Nephron progenitor cell (in vitro differentiated cells): ENCODE measurements at places on chromosomes 4 and X.

- no peaks in the 10 kb centered on the region for H3K4me1 ChIP-seq
- no peak for DNase-seq
- no peaks in the 10 kb centered on the region for H3K36me3 ChIP-seq
Measured at GRCh38 chr4:118012142-118012541, 22.1 kb upstream of the NDST3 start.

DNA sequence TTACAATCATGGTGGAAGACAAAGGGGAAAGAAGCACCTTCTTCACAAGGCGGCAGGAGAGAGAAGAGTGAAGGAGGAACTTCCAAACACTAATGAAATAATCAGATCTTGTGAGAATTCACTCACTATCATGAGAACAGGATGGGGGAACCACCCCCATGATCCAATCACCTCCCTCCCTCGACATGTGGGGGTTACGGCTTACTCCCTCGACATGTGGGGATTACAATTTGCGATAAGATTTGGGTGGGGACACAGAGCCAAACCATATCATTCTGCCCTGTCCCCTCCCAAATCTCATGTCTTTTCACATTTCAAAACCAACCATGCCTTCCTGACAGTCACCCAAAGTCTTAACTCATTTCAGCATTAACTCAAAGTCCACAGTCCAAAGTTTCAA, 88.7 kb upstream of the PGRMC2 start:
- H3K4me3 ChIP-seq: no peak overlapping the region
- no peak for DNase-seq
- no peak overlapping the region for H3K27ac ChIP-seq
- no peaks in the 10 kb centered on the region for H3K27me3 ChIP-seq
- H3K4me1 ChIP-seq: peaks cover 25% of the 10 kb centered on the region

- DNase-seq: peak; percentile 57
- peaks cover 2% of the 10 kb centered on the region for H3K27me3 ChIP-seq
- H3K27ac ChIP-seq: no peak overlapping the region
- H3K4me1 ChIP-seq: peaks cover 22% of the 10 kb centered on the region
Measured at GRCh38 chrX:123833387-123833786, 26.5 kb upstream of the XIAP start.

DNA sequence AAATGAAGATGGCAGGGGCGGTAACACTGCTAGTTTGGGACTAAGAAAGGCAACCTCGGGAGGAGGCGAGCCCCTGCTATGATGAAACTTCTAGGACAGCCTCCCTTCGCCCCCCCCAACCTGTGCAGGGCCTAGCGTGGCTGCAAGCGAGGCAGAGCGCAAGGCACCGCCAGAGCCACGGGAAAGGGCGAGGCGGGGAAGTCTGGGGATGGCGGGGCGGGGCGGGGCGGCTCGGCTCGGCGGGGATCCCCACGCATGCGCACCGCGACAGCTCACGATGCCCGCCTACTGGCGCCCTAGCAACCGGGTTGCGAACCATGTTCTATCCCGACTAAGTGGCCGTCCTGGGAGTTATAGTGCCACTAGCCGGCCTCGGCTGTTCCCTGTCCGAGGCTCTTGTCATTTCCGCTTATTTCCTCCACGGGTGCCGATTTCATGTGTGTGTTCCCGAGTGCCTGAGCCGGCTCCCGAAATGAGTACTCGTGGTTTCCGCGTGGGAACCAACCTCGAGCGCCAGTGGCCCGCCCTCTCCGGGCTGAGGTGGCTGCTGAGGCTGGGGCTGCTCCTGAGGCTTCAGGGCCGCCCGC, 28.7 kb upstream of the RBMX start:
- no peaks in the 10 kb centered on the region for H3K36me3 ChIP-seq
- H3K27me3 ChIP-seq: no peaks in the 10 kb centered on the region
- H3K27ac ChIP-seq: peak overlapping the region; percentile 95
- peak overlapping the region; percentile 93 for H3K4me3 ChIP-seq
- peaks cover 29% of the 10 kb centered on the region for H3K4me1 ChIP-seq

DNA sequence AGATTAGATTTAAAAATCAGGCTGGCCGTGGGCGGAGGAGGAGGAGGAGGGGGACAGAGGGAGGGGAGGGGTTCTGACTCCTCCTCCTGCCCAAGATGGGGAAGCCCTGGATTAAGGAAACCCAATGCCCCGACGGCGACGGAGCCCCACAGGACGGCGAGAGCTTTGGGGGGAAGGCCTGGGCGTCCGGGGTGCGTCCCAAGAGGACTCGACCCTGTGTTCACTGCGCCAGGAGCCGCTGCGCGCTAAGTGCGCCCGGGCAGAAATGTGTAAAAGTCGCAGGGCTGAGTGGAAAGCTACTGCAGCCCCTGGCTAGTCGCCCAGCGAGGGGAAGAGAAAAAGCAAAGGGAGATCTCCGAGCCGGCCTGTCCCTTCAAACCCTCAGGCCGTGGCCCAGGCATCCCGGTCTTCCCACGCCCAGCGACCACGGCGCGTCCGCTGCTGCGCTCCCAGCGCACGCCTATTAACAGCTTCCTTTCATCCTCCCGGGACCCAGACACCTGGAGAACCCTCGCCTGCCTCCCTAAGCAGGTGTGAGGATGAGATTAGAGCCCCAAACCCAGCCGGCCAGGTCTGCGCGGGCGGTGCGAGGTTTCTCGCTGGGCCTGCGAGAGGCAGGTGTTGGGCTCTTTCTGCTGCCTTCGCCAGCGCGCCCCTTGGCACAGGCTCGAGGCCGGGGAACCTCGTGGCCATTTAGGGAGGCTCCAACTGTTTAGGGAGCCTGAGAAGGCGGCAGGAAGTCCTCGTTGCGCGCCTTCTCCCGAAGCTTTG, 1.4 kb upstream of the RPS6KA3 start:
- no peaks in the 10 kb centered on the region for H3K36me3 ChIP-seq
- H3K27me3 ChIP-seq: peaks cover 10% of the 10 kb centered on the region
- DNase-seq: peak; percentile 37
- H3K27ac ChIP-seq: no peak overlapping the region
- peaks cover 14% of the 10 kb centered on the region for H3K4me1 ChIP-seq

DNA sequence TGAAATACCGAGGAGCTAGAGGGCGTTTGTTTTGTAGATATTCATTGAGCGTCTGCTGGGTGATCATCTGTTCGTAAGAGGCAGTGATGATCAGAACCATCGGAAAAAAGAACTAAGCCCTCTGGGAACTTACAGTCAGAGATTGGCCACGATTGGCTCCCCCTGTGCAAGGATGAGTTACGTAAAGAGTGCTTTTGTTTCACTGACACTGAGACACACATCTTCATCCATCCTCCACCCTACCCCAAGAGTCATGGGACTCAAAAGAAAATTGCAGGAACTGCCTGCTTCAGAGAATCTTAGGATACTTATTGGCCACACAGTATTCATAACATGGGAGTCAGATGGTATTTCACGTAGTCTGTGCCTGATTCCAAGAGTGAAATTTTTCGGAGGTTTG, 62.1 kb downstream of the GEMIN8 start:
- H3K4me3 ChIP-seq: no peak overlapping the region
- H3K36me3 ChIP-seq: no peaks in the 10 kb centered on the region
- no peak for DNase-seq
- H3K27me3 ChIP-seq: peaks cover 2% of the 10 kb centered on the region
- no peaks in the 10 kb centered on the region for H3K4me1 ChIP-seq

DNA sequence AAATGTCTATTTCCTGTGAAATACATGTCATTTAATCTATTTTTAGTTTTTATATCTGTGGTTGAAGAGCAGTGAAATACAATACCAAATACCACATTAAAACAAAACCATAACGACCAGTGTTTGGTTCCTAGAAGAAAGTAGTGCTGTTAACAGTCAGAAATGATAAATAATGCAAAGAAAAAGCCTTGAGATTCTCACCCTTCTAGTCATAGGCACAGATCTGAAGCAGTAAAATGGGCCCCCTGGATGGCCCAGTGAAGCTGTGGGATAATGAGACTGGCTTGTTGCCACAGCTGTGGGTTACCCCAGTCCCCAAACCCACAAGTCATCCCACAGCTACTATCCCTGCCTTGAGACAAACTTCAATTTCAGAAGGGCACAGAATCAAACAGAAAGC, 137.3 kb upstream of the RPL34 start:
- no peaks in the 10 kb centered on the region for H3K36me3 ChIP-seq
- H3K27ac ChIP-seq: no peak overlapping the region
- no peak for DNase-seq
- H3K4me1 ChIP-seq: peaks cover 22% of the 10 kb centered on the region
- peaks cover 9% of the 10 kb centered on the region for H3K27me3 ChIP-seq

GRCh38 chr4:73053076-73053475, 16.4 kb downstream of the COX18 start:
- peaks cover 4% of the 10 kb centered on the region for H3K27me3 ChIP-seq
- H3K27ac ChIP-seq: no peak overlapping the region
- no peaks in the 10 kb centered on the region for H3K4me1 ChIP-seq
- peaks cover 23% of the 10 kb centered on the region for H3K36me3 ChIP-seq

- no peaks in the 10 kb centered on the region for H3K36me3 ChIP-seq
- peak overlapping the region; percentile 79 for H3K4me3 ChIP-seq
- H3K27ac ChIP-seq: no peak overlapping the region
Measured at GRCh38 chr4:46390355-46391058, 579 bp upstream of the GABRA2 start.

GRCh38 chr4:38132107-38132673, 172.0 kb downstream of the PTTG2 start:
- H3K27me3 ChIP-seq: peaks cover 16% of the 10 kb centered on the region
- peak overlapping the region; percentile 92 for H3K27ac ChIP-seq
- H3K36me3 ChIP-seq: peaks cover 44% of the 10 kb centered on the region
- H3K4me3 ChIP-seq: peak overlapping the region; percentile 28
- DNase-seq: no peak

DNA sequence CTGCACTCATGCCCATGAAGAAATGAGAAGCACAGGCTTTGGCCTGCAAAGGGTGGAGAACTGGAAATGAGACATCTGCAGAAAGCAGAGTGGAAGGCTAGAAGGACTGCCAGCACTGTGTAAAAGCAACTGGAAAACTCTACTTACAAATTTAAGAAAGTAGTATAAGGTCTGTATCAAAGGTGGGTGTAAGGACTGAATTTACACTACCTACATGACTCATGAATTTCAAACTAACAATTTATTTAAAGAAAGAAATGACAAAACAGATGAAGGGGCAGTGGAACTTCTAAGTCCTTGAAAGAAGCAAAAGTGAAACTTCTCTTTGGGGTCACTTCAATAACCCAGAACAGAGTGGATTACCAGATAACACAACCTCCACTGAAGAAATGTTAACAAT, 71.2 kb downstream of the SLC10A7 start:
- H3K4me1 ChIP-seq: peaks cover 4% of the 10 kb centered on the region
- H3K27ac ChIP-seq: no peak overlapping the region
- no peaks in the 10 kb centered on the region for H3K27me3 ChIP-seq
- no peak overlapping the region for H3K4me3 ChIP-seq
- no peak for DNase-seq
- peaks cover 7% of the 10 kb centered on the region for H3K36me3 ChIP-seq

- no peak for DNase-seq
- H3K4me3 ChIP-seq: no peak overlapping the region
- H3K36me3 ChIP-seq: peaks cover 46% of the 10 kb centered on the region
- H3K4me1 ChIP-seq: peaks cover 19% of the 10 kb centered on the region
- H3K27ac ChIP-seq: peak overlapping the region; percentile 94
- H3K27me3 ChIP-seq: peaks cover 3% of the 10 kb centered on the region
Measured at GRCh38 chr4:55356991-55357461, 11.0 kb downstream of the SRD5A3 start.

GRCh38 chr4:168667921-168668320, 171.1 kb downstream of the PALLD start:
- no peak overlapping the region for H3K4me3 ChIP-seq
- peaks cover 25% of the 10 kb centered on the region for H3K36me3 ChIP-seq
- peaks cover 53% of the 10 kb centered on the region for H3K4me1 ChIP-seq
- no peak overlapping the region for H3K27ac ChIP-seq

- peaks cover 14% of the 10 kb centered on the region for H3K4me1 ChIP-seq
- peaks cover 7% of the 10 kb centered on the region for H3K27me3 ChIP-seq
- H3K36me3 ChIP-seq: peaks cover 11% of the 10 kb centered on the region
Measured at GRCh38 chrX:66164470-66164869, 423 bp downstream of the HEPH start.

GRCh38 chr4:57462843-57463242, 352.7 kb upstream of the IGFBP7 start:
- no peaks in the 10 kb centered on the region for H3K36me3 ChIP-seq
- H3K4me1 ChIP-seq: no peaks in the 10 kb centered on the region
- H3K4me3 ChIP-seq: no peak overlapping the region

- peak overlapping the region; percentile 60 for H3K27ac ChIP-seq
- no peaks in the 10 kb centered on the region for H3K27me3 ChIP-seq
- H3K36me3 ChIP-seq: no peaks in the 10 kb centered on the region
Measured at GRCh38 chrX:14073556-14073955, 43.9 kb upstream of the GEMIN8 start.

DNA sequence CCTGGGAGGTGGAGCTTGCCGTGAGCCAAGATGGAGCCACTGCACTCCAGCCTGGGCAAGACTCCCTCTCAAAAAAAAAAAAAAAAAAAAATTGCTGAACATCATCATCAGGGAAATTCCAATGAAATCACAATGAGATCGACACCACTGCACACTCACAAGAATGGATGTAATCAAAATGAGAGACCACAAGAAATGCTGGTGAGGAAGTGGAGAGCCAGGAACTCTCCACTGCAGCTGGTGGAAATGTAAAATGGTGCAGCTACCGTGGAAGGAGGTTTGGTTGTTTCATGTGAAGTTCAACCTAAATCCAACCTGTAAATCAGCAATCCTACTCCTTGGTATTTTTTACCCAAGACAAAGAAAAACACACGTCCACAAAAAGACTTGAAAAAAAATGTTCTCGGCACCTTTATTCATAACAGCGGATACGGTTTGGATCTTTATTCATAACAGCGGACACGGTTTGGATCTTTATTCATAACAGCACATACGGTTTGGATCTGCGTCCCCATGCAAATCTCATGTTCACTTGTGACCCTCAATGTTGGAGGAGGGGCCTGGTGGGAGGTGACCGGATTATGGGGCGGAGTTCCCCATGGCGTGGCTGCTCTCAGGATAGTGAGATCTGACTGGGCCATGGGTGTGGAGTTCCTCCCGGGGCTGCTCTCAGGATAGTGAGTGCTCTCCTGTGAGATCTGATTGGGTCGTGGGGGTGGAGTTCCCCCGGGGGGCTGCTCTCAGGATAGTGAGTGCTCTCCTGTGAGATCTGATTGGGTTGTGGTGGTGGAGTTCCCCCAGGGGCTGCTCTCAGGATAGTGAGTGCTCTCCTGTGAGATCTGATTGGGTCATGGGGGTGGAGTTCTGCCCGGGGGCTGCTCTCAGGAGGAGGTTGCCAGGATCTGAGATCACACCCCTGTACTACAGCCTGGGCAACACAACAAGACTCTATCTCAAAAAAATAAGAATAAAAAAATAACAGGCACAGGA, 7.7 kb downstream of the GAK start:
- peaks cover 31% of the 10 kb centered on the region for H3K4me1 ChIP-seq
- no peak for DNase-seq
- H3K27ac ChIP-seq: peak overlapping the region; percentile 74
- H3K4me3 ChIP-seq: peak overlapping the region; percentile 4
- H3K27me3 ChIP-seq: no peaks in the 10 kb centered on the region
- peaks cover 29% of the 10 kb centered on the region for H3K36me3 ChIP-seq

GRCh38 chr4:149084144-149084543, 641.9 kb upstream of the NR3C2 start:
- H3K36me3 ChIP-seq: no peaks in the 10 kb centered on the region
- no peaks in the 10 kb centered on the region for H3K4me1 ChIP-seq
- H3K4me3 ChIP-seq: no peak overlapping the region
- no peak overlapping the region for H3K27ac ChIP-seq
- H3K27me3 ChIP-seq: no peaks in the 10 kb centered on the region
